Stimulated activated CD4-positive, alpha-beta T cell treated with anti-CD3 and anti-CD28 coated beads, Interleukin-15, amount 100 ng/mL, for 1 hour (primary cell): ENCODE measurements at places on chromosomes 2 and 18.
A peak's percentile ranks its signal among the peaks of the same experiment; 100 is the strongest.

DNA sequence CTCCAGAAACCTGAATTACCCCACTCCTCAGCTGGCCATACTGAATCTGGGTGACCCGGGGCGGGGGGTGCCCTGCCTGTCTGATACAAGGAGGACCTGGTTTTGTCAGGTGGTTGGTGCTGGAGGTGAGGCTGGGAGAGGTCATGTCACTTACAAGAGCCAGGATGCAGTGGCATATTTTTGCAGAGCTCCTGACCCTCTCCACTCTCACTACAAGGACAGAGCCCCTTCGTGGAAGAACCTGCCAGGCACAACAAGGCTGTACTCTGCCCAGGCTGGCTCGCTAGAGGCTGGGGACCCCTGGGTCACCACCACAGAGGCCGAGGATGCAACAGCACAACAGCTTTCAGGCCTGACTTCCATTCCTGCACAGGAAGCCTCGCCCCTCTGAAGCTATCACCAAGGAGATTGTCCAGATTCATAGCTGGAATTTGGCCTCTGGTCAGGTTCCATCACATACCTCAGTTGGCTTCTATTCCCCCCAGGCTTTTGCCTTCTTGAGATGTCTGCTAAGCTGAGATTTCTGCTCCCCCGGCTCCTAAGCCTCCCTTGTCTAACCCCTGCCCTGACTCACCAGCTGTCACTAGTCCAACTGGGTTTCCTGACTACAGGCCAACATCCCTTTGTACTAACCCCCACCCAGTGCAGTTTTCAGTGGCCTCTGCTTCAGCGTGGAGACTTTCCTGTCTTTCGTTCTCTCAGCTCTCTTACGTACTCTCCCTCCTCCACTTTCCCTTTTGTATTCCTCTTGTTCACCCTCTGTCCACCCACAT is 132.5 kb upstream of the EPAS1 start:
- DNase-seq: no peak

- DNase-seq: no peak
Measured at GRCh38 chr18:75198036-75198435, 10.9 kb downstream of the PTGR3 start.

DNA sequence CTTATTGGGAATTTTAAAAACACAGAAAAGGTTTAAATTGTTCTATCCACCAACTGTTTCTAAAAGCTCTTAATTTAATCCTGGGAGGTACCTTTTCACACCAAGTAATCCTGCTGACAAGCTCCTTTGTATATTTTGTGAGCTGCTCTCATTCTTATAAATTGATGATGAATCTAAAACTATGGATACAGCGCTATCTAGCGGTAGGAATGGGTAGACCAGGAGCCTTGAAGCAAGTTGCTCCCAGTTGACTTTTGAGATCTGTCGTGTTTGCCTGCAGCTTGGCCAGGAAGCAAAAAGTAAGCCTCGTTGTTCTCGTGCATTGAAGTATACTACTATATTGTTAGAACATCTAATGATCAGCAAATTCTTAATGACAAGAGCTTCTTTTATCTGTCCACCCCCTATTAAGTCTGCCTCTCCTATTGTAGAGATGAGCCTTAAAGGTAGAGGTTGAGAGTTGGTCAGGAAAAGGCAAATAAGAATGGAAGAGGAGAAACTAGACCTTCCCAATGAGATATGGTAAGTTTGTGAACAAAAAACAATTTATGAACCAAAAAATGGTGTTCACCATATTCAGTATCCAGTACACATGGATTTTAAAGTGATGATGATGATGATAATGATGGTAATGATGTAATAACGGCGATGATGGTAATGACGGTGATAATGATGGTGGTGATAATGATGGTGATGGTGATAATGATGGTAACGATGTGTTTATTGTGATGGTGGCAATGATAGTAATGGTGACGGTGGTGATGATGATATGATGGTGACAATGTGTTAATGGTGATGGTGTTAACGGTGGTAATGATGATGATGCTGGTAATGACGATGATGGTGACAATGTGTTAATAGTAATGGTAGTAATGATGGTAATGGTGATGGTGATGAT is 212.1 kb upstream of the NCKAP5 start:
- no peak for DNase-seq

DNA sequence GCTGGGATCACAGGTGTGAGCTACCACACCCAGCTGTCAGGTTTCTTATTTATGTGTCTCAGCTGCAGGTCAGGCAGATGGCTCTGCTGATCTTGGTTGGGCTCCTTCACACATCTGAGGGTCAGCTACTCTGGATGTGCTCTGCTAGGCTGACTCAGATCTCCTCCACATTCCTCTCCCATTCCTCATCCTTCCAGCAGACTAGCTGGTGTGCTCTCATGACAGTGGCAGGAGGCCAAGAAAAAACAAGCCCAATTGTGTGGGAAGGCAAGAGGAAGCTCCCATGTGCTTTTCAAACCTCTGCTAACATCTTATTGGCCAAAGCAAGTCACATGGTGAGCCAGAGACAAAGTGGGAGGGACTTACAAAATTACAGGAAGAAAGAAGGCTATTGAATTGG is 11.7 kb upstream of the MSH6 start:
- no peak for DNase-seq

DNA sequence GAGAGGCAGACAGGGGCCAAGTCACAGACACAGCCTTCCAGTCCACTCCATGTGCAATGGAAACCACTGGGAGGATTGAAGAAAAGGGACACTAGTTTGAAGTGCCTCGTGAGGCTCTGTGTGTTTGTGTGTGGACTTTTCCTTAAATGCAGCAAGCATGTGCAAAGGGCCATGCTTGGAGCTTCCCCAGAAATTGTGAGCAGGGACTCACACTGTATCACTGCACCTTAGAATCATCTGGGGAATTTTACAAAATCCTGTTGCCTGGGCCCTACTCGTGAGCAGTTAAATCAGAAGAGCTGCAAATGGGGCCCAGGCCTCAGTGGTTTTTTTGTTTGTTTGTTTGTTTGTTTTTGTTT is 137.8 kb downstream of the TRIM43 start:
- DNase-seq: no peak

DNA sequence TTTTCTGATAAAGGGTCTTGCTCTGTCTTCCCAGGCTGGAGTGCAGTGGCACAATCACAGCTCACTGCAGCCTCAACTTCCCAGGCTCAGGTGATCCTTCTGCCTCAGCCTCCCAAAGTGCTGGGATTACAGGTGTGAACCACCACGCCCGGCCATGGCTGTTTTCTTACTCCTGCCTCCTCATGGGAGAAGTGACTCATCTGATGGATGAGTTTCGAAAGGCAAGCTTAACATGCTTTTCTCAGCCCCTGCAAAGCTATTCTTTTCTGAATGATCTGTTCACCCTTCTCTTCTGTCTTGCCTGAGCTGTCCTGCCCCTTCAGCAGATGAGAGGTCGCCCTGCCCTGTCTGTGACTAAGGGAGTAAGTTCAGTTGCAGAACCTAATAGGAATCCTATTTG is 929 bp upstream of the CREG2 start:
- no peak for DNase-seq

DNA sequence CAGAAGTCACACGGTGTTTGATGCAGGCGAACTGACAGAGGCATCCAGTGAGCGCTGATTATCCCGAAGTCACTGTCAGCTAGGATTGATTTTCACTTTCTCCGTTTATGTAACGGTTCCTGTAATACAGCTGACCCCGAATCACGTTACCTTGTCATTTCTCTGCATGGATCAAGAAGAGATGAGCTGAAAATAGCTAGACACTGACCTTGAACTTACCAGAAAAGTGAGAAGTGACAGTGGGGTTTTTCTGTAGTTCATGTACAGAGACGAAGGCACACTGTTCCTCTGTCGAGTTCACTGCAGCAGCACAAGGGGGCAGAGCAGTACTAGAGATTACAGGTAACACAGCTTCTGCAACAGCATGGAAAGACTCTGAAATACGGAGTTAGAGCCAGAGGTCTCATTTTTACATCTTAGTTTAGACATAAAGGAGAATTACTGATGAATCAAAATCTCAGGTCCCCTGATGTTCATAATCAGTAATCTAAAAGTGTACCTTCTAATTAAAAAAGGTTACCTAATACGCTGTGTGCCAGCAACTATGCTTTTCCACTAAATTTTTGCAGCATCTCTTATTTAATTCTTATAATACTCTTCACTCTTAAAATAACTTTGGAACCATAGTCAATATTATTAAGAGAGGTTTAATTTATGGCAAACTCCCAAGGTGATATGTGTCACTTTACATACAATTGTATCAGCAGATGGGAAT is 33.1 kb downstream of the ARHGAP15 start:
- peak; percentile 11 for DNase-seq

DNA sequence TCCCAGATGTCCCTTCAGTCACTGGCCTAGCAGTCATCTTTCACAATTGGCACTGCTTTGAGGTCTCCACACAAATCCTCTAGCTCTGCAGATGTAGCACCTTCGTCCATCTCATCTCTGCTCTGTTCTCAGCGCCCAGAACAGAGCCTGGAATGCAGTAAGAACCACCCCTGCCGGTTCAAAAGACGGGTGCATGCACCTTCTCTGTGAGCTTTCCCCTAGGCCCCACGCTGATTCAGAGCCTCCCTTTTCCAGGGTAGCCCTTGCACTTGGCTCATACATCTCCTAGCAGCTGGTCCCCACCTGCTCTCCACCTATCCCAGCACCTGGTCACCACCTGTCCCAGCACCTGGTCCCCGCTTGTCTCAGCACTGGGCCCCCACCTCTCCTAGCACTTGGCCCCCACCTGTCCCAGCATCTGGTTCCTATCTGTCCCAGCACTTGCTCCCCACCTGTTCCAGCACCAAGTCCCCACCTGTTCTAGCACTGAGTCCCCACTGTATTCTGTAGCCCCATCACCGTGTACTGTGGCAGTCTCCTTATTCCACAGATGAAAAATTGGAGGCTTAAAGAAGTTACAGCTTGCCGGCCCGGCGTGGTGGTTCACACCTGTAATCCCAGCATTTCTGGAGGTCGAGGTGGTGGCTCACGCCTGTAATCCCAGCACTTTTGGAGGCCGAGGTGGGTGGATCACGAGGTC is 4.7 kb upstream of the KCNF1 start:
- DNase-seq: no peak

- no peak for DNase-seq
Measured at GRCh38 chr2:52512760-52513159, 1254.8 kb upstream of the CHAC2 start.

DNA sequence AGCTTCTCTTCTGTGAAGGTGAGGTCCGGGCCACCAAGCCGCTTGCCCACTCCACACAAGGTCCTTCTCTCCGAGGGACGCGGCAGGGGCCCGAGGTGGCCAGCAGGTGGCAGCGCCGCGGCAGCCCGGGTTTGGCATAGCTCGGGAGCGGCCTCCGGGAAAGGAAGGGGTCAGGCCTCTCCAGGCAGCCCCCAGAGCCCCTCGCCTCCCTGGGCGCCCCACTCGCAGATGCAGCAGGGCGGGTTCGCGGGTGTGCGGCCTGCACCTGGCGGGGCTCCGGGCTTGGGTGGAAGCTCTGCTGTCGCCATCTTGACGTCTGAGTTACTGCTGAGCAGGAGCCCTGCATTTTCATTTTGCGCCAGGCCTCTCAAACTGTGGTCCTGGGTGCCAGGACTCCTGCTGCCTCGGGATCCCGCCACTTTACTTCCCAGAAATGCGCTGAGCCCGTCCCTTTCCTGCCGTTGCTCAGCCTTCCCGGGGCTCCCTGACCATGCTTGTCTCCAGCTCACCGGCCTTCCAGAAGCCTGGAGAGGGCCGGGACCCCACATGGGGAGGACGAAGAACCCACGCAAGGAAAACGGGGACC is 18.6 kb upstream of the NCL start:
- DNase-seq: peak; percentile 64

DNA sequence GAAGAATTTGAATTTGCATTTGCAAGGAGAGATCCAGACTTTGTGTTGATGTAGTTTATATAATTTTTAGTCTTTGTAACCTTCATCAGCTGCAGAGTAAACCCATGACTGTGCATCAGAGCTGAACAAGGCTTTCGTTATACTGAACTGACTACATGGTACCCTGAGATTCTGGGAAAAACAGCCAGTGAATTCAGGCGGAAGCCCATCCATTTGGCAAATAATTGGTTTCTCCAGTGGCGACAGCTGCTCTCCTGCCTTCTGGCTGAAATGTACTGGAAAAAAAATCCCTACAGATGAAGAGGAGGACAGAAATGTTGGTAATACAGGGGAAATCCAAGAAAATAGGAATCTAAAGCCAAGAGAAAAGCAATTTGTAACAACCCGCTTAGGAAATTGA is 657.5 kb upstream of the CDH7 start:
- no peak for DNase-seq

- DNase-seq: no peak
Measured at GRCh38 chr2:97676620-97677019, 7.1 kb downstream of the C2orf92 start.

DNA sequence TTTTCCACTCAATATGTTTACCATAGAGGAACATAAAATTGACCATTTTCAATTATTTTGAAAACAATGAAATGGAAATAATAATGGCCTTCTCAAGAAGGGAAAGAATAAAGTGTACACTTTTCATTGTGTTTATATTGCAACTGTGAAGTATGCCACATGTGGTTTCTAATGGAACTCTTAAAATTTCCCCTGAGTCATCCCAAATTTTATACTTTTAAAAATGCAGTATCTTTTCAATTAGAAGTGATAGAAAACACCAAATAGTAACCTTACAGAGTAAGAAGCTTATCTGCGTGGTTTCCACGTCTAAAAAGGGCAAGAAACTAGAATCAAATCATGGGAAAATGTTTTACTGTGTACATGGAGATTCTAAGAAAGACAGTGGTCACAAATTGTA is 70.0 kb downstream of the SCG2 start:
- no peak for DNase-seq

- DNase-seq: no peak
Measured at GRCh38 chr2:71716697-71717624, 263.6 kb downstream of the DYSF start.

GRCh38 chr2:174788291-174788929 is 24.1 kb upstream of the CHRNA1 start:
- DNase-seq: no peak

DNA sequence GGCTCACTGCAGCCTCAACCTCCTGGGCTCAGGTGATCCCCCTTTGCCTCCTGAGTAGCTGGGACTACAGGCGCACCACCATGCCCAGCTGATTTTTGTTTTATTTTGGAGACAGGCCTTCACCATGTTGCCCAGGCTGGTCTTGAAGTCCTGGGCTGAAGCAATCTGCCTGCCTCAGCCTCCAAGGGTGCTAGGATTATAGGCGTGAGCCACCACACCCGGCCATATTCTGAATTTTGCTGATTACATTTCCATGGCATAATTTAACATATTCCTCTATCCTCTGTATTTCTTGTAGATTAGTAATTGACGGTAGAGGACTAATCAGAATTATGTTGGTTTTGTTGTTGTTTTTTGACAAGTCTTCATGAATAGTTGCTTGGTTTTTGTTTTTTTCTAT is 50.6 kb downstream of the MEX3C start:
- no peak for DNase-seq

GRCh38 chr2:196166876-196167275 is 4.5 kb downstream of the STK17B start:
- no peak for DNase-seq
